ENCODE measurements at places on chromosomes 11 and 22. TPM values are rescaled to one million over a fixed set of nuclear protein-coding genes. Genes with fewer than 3 reads are reported as not detected.
A peak's percentile ranks its signal among the peaks of the same experiment; 100 is the strongest.

DNA sequence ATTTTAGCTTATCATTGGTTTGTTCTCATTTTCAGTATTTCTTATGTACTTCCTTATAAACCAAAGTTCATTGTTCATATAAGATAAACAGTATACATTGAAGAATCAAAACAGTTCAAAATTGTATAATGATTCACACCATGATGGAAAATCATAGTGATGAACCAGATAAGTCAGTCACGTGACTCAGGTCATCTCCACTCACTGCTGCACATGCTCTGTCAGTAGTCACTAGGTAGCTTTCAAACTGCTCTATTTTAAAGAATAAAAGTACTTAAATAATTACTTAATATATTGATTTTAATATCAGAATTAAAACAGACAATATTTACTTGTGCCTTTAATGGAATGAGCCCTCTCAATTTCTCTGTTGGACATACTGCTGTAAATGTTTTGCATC lies 37.5 kb downstream of the PDHX start:
- no peak for DNase-seq

DNA sequence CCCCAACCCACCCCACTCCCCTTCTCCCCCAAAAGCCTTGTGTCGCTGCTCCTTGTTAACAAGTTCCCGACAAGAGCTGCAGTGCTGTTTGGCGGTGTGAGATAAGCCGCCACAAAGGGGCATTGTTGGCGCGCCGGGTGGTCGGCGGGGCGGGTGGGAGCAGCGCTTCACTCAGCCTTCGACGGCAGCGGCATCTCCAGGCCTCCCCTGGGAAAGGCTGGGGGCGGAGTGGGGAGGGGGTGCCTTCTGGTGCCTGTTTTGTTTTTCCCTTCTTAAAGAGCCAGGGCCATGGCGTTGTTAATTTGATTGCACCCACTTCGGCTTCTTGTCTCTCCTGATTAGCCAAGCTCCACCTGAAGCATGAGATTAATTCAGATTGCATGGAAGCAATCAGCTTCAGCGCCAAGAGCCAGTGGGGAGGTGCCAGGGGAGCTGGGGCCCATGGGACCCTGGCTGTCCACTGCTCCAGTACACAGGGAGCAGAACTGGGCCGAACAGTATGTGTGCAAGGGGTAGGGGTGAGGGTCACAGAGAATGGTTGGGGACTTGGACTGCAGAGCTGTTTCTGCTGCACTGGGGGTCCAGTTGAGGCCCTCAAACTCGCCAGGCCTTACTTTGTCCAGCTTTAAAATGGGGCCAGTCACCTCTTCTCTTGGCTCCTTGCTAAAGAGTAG lies 165.1 kb downstream of the CEP164 start:
- no peak for DNase-seq

DNA sequence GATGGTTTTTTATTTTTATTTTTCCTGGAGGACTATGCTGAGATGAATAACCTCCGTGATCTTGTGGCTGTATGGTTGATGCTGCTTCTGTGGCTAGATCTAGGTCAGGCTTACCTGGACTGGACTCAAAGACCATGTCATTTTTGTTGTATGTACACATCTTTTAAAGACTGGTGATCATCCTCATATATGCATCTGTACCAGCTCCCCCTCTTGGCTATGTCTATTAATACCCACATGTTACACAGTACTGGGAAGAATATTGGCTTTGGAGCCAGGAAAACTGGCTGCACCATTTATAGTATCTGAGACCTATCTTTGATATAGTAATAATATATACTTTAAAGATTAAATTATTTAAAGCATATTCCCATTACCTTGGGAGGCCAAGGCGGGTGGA lies 18.4 kb upstream of the PITPNB start:
- DNase-seq: no peak

- no peak for DNase-seq
These were observed 118.8 kb downstream of the ABTB2 start for GRCh38 chr11:34238966-34239365.

- DNase-seq: no peak
These were observed 1.8 kb downstream of the PANX1 start for GRCh38 chr11:94130298-94131046.

DNA sequence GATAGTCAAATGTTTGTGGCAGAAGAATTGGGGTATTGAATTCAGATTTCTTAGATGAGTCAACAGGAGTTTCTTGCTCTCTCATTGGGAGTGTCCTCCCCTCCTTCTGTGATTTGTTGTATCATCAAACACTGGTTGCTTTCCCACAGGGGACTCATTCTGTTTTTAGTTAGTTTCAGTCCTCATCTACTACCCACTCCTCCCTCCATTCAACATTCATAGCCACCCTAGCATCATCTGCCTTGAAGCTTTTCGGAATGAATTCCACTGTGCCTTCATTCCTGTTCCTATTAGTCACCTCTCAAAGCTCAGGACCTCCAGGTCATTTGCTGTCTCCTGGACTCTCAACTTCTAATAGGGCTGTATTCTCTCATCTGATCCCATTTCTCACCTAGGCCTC lies 31.5 kb upstream of the RAB38 start:
- no peak for DNase-seq

DNA sequence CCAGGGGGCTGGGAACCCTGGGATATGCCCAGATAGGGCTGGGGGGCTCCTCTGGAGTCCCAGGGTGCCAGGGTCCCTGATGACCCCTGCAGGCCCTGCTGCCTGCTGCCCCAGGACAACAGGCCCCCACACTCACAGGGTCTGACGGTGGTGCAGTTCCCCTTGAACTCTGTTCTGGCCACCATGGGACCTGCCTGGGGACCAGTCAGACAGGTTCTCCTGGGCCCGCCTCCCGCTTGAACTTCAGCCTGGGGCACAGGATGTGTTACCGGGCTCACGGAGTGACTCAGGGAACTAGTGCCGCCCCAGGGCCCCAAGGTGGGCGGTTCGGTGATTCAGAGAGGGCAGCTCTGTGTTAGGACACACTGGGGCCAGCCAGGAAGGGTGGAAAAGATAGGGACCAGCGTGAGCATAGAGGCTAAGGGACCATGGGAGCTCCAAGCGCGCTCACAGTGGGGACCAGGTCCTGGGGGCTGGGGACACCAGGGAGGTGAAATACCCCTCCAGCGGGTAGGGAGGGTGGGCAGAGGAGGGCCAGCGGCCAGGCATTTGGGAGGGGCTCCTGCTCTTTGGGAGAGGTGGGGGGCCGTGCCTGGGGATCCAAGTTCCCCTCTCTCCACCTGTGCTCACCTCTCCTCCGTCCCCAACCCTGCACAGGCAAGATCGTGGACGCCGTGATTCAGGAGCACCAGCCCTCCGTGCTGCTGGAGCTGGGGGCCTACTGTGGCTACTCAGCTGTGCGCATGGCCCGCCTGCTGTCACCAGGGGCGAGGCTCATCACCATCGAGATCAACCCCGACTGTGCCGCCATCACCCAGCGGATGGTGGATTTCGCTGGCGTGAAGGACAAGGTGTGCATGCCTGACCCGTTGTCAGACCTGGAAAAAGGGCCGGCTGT lies 21.5 kb upstream of the TXNRD2 start:
- no peak for DNase-seq

DNA sequence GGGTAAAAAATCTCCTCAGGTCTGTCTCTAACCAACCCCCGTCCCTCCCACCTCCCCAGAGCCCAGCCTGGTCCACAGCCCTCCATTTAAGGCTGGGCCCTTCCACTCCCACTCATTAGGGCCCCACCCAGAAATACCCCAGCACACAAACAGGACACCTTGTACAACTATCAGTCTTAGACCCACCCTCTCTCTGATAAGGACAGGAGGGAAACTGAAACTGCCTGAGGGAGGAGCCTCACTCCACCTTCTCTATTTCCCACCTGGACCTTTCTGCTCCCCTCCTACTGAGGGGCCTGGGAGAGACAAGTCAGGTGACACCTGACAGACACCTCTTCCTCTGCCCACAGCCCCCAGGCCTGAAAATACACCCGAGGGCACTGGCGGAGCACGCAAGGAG lies 90.2 kb downstream of the PLEKHA7 start:
- DNase-seq: no peak

GRCh38 chr11:61632096-61632495 lies 48.1 kb upstream of the DAGLA start:
- DNase-seq: no peak

DNA sequence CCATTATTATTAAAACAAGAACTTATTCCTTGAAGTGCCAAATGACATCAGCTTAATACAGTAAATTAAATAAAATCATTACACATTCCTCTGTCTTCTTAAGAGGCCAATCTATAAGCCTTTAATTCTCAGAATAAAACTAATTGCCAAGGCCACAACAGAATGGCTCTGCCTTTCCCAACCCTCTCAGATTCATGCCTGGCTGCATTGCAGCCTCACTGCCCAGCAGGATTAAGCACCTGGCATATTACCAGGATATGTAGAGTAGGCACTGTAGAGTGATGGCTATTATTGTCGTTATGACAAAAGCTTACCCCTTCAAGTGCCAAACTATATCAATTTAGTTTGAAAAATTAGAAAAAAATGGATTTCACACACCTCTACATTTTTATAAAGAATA lies 9.4 kb upstream of the CALCA start:
- no peak for DNase-seq

DNA sequence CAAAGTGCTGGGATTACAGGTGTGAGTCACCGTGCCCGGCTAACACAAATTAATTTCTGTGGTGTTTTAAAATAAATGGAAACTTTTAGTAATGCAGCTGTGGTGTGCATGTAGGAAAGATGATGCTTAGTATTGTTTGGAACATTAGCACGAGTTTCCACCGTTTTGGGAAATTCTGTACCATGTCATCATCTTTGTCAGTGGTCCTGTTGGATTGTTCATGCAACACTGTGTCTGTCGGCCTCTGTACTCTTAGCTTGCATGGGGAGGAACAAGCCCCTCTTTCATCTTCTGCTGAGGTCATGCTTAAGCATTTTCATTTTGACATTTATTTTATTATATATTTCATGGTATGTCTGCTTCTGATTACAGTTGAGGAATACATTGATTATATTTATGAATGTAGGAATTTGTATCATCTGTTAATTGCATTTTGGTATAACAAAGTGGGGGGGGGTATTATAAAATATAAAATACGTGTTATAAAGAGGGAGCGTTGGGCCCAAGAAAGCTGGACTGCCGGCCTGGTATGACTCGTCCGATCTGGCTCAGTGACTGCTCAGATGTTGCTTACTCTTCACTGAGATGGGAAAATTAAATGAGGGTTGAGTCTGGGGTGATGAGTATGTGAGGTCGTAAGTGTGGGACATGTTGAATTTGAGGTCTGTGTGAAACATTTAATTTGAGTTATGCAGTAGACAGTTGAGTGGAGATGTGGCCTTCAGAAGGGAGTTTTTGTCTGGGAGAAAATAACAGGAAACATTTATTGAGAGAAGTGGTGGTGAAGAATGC lies 28.7 kb downstream of the CECR2 start:
- DNase-seq: peak; percentile 47

GRCh38 chr22:49155770-49156580 lies 671.7 kb downstream of the BRD1 start:
- DNase-seq: no peak

GRCh38 chr11:31414338-31414737 lies 44.7 kb downstream of the DNAJC24 start:
- DNase-seq: no peak

CCDC85B gene
- total RNA-seq: 58.9 TPM

TREH gene
- not detected for total RNA-seq

MYRF gene
- 16.6 TPM for total RNA-seq

SYT9 gene
- total RNA-seq: 1.0 TPM

RFPL3 gene
- total RNA-seq: not detected

SCN4B gene
- 0.41 TPM for total RNA-seq

POTEH gene
- not detected for total RNA-seq

MRGPRX4 gene
- total RNA-seq: not detected

OR10A2 gene
- total RNA-seq: not detected
